ENCODE measurements at places on chromosomes 12 and 14. TPM values are rescaled to one million over a fixed set of nuclear protein-coding genes. Genes with fewer than 3 reads are reported as not detected.
A peak's percentile ranks its signal among the peaks of the same experiment; 100 is the strongest.

GRCh38 chr12:72054511-72054910 is 115.9 kb downstream of the TPH2 start:
- no peaks in the 10 kb centered on the region for H3K4me1 ChIP-seq
- no peak for DNase-seq
- no peak overlapping the region for H3K4me3 ChIP-seq

ESRRB gene
- 0.22 TPM for total RNA-seq

LMNTD1 gene
- not detected for total RNA-seq

RITA1 gene
- total RNA-seq: 17.5 TPM

DNA sequence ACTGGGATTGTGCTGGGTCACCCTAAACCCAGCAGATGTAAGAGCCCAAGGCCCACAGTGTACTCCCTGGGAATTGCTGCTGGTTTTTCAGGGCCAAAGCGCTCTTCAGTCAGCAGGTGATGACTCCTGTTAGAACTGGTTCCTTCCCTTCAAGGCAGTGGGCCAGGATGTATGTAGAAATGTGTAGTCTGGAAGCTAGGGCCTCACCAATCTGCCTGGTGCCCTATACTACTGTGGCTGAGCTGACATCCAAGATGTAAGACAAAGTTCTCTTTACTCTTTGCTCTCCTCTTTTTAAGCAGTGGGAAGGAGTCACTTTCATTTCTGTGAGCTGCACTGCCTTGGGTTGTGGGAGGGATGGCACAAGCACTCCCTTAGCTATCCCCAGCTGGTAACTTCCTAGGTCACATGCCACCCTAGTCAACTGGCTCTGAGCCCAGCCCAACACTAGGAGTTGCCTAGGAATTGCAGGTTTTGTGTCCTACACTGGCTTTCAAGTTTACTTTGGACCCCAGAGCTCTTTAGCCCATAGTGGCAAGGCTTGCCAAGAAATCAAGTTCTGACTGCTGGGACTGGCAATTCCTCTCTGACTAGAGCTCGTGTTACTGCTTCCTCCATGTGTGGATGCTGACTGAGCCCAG is 249.2 kb downstream of the C12orf50 start:
- H3K27me3 ChIP-seq: no peaks in the 10 kb centered on the region
- no peak overlapping the region for H3K4me3 ChIP-seq
- H3K4me1 ChIP-seq: peaks cover 25% of the 10 kb centered on the region
- H3K27ac ChIP-seq: peak overlapping the region; percentile 56
- peaks cover 12% of the 10 kb centered on the region for H3K36me3 ChIP-seq

GRCh38 chr14:91749868-91750267 is 18.0 kb upstream of the CATSPERB start:
- peak; percentile 27 for DNase-seq
- no peak overlapping the region for H3K4me3 ChIP-seq
- peaks cover 20% of the 10 kb centered on the region for H3K4me1 ChIP-seq
- H3K27me3 ChIP-seq: no peaks in the 10 kb centered on the region

SLC6A15 gene
- total RNA-seq: 96.3 TPM

DNA sequence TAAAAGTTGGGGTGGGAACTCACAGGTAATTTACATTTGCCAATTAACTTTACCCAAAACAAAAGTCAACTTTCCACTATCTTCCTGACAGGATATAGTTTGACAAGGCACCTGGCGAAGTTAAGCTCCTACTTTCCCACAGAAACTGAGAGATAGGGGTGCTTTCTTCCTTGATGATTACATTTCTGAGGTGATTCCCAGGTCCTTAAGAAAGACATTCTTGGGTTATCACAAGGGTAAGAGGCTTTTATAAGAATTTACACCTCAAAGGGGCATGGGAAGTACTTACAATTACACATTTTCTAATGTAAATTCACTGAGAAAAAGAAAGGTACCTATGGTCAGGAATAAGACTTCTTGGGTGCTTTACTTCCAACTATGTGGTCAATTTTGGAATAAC is 660.9 kb upstream of the MGAT4C start:
- H3K36me3 ChIP-seq: no peaks in the 10 kb centered on the region
- DNase-seq: no peak
- no peak overlapping the region for H3K27ac ChIP-seq
- no peak overlapping the region for H3K4me3 ChIP-seq

- H3K27ac ChIP-seq: no peak overlapping the region
- DNase-seq: no peak
- H3K4me1 ChIP-seq: no peaks in the 10 kb centered on the region
- H3K36me3 ChIP-seq: peaks cover 4% of the 10 kb centered on the region
- no peak overlapping the region for H3K4me3 ChIP-seq
Observed at GRCh38 chr14:37278636-37279538, 81.2 kb downstream of the MIPOL1 start.

DNA sequence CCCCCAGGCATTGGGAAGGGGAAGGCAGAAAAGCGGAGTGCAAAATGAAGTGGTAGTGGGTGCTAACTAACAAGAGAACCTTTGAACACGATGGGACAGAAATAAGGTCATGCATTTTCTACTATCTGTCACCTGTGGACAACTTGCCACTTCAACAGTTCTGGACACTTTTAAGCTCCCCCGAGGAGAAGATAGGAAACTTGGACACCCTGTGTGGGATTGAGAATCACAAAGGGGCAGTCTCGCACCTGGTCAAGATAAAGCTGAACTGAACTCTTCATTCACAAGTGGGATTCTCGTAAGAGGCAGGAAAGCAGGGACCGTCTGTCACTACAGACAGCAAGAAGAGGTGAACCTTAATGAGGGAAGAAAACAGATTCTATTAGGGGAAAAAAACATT is 51.6 kb downstream of the EIF2S3B start:
- H3K27me3 ChIP-seq: no peaks in the 10 kb centered on the region
- no peak for DNase-seq
- H3K36me3 ChIP-seq: no peaks in the 10 kb centered on the region

DNA sequence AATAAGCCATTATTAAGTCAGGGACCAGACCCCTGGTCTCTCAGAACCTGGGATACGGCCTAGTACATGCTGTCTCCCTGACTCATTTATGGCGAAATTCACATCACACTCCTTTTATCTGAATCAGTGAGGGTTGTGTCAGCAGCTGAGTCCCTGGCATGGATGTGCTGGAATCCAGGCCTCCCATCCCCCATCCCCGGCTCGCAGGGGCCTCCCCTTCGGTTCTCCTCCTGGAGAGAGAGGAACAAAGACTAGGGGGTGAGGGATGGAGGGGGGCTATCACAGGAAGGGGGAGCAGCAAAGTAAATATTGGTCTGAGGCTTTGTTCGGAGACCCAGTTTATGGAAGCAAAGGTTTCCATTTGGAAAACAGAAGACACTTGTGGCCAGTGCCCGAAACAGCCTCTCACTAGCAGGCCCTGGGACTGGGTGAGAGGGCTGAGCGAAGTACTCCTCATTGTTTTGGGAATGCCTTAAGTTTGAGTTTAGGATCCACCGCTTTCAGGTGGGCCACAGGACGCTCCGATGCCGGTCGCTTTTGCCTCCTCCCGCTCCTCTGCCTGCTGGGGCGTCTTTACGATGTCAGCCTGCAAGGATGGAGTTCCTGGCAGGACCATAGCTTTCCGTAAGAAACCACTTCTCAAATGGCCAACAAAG is 145.0 kb downstream of the PRKCH start:
- no peaks in the 10 kb centered on the region for H3K27me3 ChIP-seq
- peaks cover 48% of the 10 kb centered on the region for H3K4me1 ChIP-seq
- DNase-seq: peak; percentile 96
- peak overlapping the region; percentile 90 for H3K27ac ChIP-seq
- peaks cover 10% of the 10 kb centered on the region for H3K36me3 ChIP-seq

GRCh38 chr12:57309420-57309819 is 58.4 kb upstream of the STAC3 start:
- H3K36me3 ChIP-seq: peaks cover 51% of the 10 kb centered on the region
- H3K27ac ChIP-seq: peak overlapping the region; percentile 66
- peaks cover 13% of the 10 kb centered on the region for H3K4me1 ChIP-seq
- no peak for DNase-seq
- H3K27me3 ChIP-seq: no peaks in the 10 kb centered on the region
- no peak overlapping the region for H3K4me3 ChIP-seq

KRT83 gene
- 14.5 TPM for total RNA-seq

- no peak for DNase-seq
- H3K4me3 ChIP-seq: no peak overlapping the region
- H3K27ac ChIP-seq: no peak overlapping the region
- peaks cover 3% of the 10 kb centered on the region for H3K36me3 ChIP-seq
Observed at GRCh38 chr14:50047274-50047676, 69.1 kb downstream of the VCPKMT start.

DNA sequence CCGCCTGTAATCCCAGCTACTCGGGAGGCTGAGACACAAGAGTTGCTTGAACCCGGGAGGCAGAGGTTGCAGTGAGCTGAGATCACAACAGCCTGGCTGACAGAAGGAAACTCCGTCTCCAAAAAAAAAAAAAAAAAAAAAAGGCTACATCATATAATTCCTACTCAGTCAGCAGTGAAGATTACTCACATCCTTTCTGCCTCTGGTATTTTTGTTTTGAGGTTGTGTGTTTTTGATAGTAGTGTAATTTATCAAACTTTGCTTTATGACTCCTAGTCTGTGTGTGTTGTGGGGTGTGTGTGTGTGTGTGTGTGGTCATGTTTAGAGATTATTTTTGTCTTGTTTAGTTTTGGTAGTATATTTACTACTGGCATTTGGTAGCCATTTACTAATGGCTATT is 29.8 kb upstream of the DLGAP5 start:
- DNase-seq: peak; percentile 12
- no peak overlapping the region for H3K27ac ChIP-seq
- no peaks in the 10 kb centered on the region for H3K27me3 ChIP-seq
- H3K4me1 ChIP-seq: peaks cover 6% of the 10 kb centered on the region

- DNase-seq: no peak
- no peak overlapping the region for H3K27ac ChIP-seq
- H3K4me3 ChIP-seq: no peak overlapping the region
- H3K36me3 ChIP-seq: no peaks in the 10 kb centered on the region
Observed at GRCh38 chr14:55819610-55820304, 239.8 kb downstream of the KTN1 start.

DNA sequence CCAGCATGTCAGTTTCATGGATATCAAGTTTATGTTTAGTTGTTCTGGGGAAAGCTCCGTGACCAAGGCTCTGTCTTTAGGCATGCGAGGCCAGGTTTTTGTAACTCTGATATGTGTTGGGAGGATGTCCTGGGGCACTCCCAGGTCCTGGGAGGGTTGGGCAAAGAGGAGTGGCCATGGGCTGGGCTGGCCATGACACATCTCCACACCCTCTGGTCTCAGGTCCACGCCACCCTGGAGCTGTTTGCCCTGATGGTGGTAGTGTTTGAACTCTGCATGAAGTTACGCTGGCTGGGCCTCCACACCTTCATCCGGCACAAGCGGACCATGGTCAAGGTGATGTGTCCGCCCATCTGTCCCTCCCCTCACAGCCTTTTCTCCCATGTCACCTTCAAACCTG is 46.4 kb downstream of the TPCN1 start:
- peaks cover 14% of the 10 kb centered on the region for H3K4me1 ChIP-seq
- H3K4me3 ChIP-seq: no peak overlapping the region

DNA sequence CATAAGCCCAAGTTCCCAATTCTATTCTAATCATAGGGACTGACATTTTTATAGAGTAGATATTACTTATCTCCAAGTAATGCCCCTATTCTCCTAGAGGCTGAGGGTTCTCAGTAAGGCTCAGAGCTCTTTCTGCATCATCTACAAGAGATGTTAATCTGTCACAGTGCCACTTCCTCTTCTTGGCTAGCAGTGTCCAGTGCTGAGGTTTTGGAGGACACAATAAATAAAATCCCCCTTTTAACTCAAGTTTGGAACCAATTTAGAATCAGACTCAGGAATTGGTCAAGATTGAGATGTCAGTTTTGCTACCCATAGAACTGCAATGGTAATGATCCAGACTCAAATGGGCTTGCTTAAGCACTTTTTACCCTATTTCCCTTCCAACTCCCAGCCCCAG is 154.1 kb upstream of the ARID2 start:
- no peak overlapping the region for H3K4me3 ChIP-seq
- H3K4me1 ChIP-seq: no peaks in the 10 kb centered on the region
- DNase-seq: no peak
- H3K36me3 ChIP-seq: no peaks in the 10 kb centered on the region

DNA sequence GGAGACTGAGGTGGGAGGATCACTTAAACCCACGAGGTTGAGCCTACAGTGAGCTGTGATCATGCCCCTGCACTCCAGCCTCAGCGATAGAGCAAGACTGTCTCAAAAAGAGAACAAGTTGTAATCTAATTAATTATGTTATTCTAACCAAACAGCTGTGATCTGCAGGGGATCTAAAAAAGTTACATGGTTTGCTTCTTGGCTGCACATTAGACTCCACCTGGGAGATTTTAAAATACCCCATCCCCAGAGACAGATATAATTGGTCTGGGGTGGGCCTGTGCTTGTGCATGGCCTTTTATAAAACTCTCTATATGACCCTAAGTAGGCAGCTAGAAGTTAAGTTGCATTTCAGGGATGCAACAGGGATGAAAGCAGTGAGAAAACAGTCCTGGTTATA is 76.7 kb downstream of the SCAF11 start:
- DNase-seq: no peak
- H3K4me3 ChIP-seq: no peak overlapping the region
- H3K27me3 ChIP-seq: no peaks in the 10 kb centered on the region
- H3K27ac ChIP-seq: no peak overlapping the region

DNA sequence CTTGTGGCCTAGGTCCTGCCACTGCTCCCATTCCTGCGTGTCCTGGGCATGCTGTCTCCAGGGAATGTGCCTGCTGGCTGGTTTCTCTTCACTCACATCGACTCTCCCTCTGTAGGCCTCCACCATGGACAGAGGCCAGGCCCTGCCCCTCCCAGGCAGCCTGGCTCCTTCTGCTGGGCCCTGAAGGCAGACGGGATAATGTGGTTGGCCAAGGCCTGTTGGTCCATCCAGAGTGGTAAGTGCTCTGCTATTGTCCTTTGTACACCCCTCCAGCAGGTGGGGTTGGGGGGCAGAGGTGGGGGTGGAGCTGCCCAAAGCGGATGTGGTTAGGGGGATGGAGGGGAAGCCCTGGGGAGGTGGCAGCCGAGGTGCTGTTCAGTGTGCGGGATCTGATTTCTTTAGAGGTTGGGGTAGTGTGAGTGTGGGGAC is 9.5 kb upstream of the NR4A1 start:
- no peaks in the 10 kb centered on the region for H3K27me3 ChIP-seq
- no peak overlapping the region for H3K4me3 ChIP-seq
- DNase-seq: no peak
- H3K4me1 ChIP-seq: peaks cover 6% of the 10 kb centered on the region
- H3K27ac ChIP-seq: no peak overlapping the region

DNA sequence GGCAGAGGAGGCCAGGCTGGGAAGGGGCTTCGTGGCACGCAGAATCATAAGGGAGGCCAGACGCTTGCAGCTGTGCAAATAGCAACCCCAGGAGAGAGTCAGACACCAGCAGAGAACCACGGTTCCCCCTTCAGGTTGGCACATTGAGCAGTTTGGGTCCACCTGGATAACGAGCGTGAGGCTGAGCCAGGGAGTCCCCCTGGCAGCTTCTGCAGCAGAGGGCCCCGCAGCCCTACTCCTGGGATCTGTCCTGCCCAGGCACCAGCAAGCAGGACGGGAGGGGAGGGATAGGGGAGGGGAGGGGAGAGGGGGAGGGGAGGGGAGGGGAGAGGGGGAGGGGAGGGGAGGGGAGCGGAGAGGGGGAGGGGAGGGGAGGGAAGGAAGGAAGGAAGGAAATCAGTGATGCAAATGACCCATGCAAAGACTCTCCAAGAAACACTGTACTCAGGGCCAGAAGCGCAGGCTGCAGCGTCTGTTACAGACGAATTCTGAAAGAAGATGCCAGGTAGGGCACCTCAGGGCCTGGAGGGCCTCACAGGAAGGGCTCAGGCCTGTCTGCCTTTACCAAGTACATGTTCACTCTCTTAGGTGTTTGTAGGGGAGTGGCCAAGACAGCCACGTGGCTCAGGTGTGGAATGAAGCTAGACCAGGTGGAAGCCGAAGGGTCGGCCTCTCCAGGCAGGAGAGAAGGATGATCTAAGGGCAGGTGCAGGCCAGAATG is 32.3 kb upstream of the MMP17 start:
- no peak overlapping the region for H3K27ac ChIP-seq
- H3K36me3 ChIP-seq: peaks cover 43% of the 10 kb centered on the region
- H3K4me3 ChIP-seq: no peak overlapping the region
- H3K27me3 ChIP-seq: no peaks in the 10 kb centered on the region
- no peak for DNase-seq

All from MCF 10A (cell line).